Vagina (tissue), 2 donors: ENCODE measurements at places on chromosomes 2 and 18.

DNA sequence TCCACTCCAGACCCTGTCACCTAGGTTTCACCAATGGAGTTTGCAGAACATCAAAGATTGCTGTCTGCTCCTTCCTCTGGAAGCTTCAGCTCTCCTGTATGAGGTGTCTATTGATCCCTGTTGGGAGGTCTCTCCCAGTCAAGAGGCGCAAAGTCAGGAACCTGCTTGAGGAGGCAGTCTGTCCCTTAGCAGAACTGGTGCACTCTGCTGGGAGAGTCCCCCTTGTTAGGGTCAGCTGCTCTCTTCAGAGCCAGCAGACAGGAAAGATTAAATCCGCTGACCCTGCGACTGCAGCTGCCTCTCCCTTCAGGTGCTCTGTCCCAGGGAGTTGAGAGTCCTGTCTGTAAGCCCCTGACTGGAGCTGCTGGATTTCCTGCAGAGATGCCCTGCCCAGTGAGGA lies 195.7 kb downstream of the PPP1R1C start:
- no peak for DNase-seq

GRCh38 chr2:119434664-119435063 lies 3.0 kb downstream of the TMEM37 start:
- no peak for DNase-seq

DNA sequence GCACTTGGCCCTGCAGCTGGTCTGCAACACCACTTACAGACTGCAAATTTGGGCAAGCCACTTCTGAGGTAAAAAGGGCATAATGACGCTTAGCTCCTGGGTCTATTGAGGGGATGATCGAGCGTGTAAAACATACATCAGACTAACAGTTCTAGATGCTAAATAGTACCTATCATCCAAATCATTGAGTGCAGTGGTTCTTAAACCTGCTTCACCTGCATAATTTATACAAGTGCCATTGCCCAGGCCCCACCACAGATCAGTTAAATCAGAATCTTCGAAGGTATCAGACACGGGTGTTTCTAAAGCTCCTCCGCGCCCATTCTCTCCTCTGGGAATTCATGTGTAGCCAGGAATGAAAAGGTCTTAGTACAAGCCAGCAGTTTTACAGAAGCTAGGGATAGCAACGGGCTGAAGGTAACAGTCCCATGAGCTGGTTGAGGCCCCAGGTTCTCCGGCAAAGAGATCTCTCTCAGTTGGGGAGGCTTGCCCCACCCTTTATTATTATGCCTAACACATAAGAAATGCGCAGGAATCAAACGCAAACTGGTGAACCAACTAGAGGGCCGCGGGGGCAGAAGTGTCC lies 737 bp upstream of the RNF181 start:
- no peak for DNase-seq

DNA sequence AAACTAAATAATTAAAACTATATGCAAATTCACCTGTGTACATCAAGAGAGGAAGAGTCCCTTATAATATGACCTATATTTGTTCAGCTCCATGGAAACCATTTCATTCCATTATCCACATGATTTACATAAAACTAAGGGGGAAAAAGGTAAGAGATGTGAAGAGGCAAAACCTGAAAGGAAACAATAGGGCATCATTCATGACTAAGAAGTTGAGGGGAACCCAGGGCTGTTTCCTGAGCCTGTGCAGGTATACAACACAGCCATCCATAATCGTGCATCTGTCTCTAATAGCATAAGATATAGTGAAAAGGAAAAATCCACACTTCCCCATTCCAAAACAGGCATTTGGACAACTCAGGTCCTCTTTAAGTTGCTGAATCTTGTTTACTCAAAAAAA lies 151.3 kb downstream of the NR4A2 start:
- no peak for DNase-seq

DNA sequence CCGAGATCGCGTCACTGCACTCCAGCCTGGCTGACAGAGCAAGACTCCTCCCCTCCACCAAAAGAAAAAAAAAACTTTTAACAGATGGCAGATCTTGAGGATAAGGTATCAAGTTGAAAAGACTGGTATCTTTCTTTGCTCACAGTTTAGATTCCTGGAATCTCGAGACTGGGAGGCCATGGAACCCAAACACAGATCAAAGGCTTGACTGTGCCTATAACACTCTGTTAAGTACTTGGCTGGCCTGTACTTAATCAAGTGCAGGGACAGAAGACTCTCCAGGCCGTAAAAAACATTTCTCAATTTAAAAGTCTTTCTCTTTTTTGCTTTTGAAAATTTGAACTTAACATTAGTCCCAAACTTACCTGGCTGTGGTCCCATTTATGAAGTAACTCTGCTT lies 107.1 kb upstream of the ZNF516 start:
- no peak for DNase-seq

DNA sequence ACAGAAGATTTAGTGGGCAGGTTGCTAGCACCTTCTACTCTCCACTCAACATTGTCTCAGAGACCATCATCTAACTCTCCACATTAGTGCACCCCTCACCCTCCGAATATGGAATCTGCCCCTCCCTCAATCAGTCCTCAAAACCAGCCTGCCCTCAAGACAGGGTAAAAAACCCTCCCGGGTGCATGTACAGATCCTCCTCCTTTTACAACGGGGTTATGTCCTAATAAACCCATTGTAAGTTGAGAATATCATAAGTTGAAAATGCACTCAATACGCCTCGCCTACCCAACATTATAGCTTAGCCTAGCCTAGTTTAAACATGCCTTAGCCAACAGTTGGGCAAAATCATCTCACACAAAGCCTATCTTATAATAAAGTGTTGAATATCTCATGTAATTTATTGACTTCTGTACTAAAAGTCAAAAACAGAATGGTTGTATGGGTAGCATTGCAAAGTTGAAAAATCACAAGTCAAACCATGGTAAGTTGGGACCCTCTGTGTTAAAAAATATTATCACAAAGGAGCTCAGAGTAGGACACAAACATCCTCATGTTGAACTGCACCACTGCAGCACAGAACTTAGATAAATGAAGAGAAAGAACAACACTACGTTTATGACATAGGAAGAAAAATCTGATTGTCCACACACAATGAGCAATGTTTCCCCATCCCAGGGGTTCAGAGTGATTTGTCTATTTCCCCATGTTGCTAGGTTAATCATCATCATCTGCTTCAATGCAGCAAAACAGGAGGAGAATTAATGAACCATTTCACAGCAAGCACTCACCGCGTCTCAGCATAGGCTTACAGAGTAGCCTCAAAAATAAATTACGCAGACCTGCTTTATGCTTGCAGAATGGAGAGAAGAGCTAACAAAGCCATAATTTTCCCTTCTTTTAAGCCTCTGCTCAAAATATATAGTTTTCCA lies 184.1 kb upstream of the ARL4C start:
- DNase-seq: no peak

GRCh38 chr2:48248251-48248933 lies 281.6 kb upstream of the STON1 start:
- no peak for DNase-seq

- no peak for DNase-seq
Measured at GRCh38 chr18:9434122-9434701, 41.1 kb upstream of the RALBP1 start.

DNA sequence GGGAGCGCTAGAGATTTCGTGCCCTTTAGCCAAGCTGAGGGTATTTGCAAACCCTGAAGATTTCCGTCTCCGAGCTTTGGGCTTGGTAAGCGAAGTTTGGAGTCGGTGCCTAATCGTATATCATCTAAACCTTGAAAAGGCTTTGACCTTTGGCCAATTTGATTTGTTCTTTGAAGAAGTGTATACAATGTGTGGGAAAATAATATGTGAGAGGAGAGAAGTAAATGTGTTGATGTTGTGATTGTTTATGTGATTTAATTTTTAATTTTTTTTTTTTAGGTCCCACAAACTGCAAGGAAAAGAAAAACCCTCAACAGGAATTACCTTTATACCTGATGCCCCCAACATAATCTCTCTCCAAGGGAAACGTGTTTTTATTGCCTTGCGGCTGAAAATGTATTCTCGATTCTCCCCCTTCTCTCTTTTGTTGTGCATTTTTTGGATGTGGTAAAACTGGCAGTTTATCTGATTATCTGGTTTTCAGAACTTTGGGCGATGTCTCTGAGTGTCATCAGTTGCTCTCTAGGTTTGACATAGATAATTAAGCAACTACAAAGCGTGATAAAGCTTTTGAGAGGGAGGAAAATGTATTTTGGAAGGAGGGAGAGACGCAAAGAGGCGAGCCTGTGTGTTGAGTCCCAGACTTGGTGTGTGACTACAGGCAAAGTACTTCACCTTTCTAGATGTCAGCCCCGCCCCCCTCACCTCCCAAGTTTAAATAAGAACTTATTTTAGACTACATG lies 912 bp upstream of the FBXO11 start:
- no peak for DNase-seq
